ENCODE measurements at places on chromosomes 3 and 15.

- no peak for DNase-seq
Measured at GRCh38 chr3:1677576-1678156, 421.0 kb upstream of the CNTN4 start.

DNA sequence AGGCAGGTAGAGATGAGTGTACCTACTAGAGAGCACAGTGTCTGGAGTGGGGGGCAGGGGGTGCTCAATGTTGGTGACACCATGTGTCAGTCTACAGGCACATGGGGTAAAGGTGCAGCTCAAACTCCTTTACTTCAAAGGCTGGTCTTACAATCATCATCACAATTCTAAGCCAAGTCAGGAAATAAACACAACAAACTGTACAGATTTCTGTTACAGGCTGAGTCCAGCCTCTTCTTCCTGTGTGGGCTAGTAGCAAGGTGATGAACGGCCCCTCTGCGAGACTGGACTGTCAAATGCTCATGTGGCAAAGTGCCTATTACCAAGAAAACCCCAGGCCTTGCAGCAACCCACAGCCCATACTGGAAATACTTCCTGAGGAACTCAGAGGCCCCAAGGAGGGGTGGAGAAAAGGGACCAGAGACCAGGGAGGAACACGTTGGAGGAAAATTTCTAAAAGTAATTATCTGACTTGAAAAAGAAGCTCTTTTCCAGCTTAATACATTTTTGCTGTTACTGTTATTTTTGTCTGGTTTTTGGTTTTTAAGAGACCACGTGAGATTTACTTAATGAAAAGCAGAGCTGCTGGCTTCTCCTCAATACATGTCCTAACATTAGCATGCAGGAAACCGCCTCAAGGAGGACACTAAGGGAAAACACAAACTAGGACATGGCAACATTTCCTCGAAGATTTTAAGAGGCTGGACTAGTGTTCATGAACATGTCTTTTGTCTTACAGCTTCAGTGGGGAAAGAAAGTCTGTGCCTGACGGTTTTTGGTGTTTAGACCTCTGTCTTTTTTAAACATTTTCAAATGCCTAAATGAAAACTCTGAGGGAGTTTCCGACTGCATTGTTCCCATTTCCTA, 29.5 kb downstream of the TBC1D2B start:
- no peak for DNase-seq

DNA sequence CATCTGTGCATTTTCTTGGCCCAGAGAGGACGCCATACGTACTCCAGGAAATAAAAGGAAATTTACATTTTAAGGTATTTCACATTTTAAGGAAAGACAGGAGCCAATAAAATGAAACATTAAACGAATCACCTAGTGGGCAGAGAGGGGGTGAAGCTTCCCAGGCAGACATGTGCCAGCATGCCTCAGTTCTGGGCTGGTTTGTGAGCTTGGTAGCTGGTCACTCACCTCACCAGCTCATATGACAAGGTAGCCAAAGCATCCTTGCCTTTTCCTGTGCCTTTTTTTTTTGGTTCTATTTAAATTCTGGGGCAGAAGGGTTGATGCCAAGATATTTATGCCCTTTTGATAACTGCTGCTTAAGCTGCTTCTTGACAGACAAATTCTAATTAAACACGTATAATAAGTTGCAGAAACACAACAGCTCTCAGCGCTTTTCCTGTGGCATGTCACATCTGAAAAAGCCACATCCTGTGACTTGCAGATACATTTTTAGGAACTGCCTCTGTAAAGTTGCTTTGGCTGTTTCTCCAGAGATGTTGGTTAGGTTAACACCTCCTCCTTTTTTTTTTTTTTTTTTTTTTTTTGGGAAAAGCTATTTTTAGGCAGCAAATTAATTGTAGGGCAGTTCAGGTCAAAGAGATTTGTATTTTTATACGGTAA, 218.6 kb downstream of the PDCD6IP start:
- DNase-seq, result peak; percentile 35

DNA sequence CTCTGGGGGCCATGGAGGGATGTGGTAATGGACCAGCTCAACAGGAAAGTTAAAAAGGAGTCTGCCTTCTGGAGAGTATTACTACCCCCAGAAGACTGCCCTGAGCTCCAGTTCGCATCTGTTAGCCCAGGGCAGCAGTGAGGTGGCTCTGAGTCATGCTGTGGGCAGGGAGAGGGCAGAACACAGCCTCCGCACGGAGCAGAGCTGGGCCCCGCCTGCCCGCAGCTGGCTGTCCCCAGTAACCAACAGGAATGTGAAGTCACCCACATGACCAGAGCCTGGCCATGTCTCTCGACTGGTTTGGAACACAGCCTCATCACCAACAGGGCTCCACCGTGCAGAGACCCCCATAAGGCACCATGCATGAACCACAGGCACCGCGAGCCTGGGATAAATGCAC, 62.1 kb downstream of the CYFIP1 start:
- no peak for DNase-seq

DNA sequence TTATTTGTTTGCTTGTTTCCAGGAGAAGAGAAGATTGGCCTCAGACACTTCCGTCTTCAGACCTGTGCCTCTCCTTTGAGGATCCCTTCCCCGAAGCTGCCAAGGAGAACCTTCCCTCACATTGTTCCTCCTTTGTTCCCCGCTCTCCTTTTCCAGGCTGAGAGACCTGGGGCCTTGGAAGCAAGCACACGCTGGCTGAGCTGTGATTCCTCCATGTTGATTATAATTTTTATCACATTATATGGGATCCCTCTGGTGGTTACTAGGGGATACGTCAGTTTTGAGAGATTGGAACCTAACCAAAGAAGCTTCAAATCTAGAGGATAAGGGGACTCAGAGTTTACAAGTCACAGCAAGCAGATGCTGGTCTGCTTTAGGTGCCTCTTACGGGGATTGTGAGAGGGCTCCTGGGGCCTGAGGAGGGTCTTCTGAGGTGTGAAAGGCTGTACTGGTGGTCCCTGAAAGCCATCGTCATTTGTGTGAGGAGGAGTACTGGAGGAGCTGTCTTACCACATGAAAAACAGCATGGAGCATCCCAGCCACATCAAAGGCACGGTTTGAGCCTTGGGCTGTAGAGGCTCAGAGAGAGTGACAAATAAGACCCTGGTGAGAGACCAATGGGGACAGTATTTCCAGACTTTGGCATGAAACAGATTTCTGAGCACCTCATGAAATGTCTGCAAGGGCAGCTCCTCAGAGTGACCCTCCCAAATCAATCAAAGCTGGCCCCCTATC, 760.1 kb upstream of the CFAP20DC start:
- no peak for DNase-seq

DNA sequence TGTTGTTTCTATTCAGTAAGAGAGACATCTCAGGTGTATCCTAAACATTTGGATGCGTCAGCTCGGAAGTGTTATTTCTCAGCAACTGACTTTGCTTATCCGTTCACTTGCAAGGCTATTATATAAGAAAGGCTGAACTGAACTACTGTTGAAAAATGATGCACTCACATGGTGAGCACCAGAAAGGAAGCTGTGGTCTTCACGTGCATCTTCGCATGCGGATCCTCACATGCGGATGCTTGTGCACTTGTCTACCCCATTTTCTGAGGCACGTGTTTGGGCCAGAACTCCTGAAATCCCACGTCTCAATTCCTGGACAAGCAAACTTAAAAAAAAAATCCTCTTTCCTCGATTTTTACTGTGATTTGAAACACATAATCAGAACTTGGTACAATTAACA, 63.2 kb downstream of the PDZRN3 start:
- no peak for DNase-seq

DNA sequence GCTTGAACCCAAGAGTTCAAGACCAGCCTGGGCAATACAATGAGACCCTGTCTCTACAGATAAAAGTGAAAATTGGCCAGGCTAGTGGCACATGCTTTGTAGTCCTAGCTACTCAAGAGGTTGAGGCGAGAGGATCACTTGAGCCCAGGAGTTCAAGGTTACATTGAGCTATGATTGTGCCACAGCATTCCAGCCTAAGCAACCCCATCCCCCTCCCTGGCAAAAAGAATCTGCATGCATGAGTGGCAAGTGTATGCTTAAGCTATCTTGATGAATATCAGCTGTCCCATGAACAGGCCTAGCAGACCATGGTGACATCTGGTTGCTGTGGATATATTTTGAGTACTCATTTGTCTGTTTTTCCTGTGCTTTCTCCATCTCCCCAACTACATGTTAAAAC, 4.7 kb downstream of the ATRIP start:
- DNase-seq, result no peak

- no peak for DNase-seq
Measured at GRCh38 chr3:134081211-134081610, 51.5 kb upstream of the SLCO2A1 start.

GRCh38 chr3:192917028-192917403, 640 bp downstream of the MB21D2 start:
- peak; percentile 20 for DNase-seq

DNA sequence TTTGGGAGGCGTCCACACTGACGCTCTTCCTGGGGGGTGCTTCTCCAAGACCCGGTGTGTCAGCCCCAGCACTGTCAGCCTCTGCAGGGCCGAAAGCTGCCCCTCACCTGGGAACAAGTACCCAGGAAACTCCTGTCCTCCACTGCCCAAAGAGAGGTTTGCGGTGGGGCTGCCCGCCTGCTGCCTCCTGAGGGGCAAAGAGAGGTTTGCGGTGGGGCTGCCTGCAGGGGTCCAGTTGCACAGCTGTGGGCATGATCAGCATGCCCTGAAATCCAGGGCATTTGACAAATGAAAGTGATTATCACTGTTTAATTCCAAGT, 15.1 kb upstream of the SNRPA1 start:
- DNase-seq, result no peak

- DNase-seq, result no peak
Measured at GRCh38 chr3:140199743-140200142, 264.8 kb downstream of the CLSTN2 start.

DNA sequence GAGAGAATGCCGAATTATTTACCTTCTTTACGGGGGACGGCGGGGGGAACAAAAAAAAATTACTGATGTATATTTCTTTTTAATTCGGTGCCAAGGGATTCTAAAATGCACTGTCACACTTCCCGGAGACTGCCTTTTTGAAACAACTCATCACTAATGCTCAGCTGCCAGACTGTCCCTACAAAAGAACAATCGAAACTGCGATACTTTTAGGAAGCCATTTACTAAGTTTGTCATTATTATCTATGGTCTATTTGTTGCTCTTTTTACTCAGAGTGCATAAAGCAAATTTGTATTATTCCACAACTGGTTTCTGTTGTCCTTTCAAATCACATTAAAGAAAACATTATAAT, 60.8 kb downstream of the TM4SF4 start:
- no peak for DNase-seq

- DNase-seq, result peak; percentile 59
Measured at GRCh38 chr3:170180079-170180907, 1.2 kb downstream of the PHC3 start.

- DNase-seq, result no peak
Measured at GRCh38 chr3:194508491-194509453, 22.0 kb upstream of the ATP13A3 start.

DNA sequence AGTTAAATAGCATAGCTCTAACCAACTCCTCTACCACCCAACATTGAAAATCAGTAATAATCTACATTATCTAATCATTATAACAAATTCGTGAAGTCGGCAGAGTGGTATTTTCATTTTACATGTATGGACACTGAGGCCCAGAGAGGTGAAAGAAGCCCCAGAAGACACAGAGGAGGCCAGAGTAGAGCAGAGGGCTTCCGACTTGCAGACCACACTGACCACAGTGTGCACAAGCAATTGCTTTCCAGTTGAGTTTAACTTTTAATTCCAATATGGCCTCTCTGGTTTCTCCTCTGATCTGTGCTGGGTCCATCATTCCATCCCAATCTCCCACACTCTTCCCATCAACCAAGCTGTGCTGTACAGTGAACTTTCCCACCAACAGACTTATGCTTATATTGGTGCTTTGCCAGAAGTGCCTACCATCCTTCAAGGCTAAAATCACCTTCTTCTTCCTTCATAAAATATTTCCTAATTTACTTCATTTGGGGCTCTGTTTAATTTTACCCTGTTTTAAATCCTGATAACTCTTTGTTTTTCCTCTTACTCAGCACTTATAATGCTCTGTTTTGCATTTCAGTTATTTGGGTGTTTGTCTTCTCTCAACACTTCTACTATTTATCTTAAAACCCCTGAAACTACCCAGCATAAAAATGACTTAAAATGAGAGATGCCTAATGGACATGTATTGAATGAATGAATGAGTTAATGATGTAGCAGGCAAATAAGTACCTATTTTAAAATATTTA, 81.8 kb upstream of the TNFSF10 start:
- DNase-seq, result no peak

- DNase-seq, result no peak
Measured at GRCh38 chr3:129399895-129400357, 28.5 kb downstream of the EFCAB12 start.

DNA sequence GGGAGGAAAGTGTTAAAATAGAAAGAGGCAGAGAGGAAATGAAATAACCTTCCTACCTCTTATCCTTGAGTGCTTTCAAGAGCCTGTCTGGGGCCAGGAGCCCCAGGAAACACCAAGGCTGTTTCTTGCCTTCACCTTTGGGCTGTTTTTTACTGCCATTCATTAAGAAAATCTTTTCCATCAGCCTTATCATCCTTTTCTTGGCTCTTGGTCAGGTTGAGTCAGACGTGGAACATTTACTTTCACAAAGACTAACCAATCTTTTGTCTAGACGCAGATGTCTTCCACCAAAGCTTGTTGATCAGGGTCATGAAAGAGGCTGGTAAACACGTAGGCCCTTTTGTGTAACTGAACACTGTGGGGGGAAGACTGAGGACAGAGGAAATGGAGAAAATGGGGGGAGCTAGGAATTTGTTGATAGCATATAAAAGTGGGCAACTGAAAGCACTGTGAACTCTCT, 151.0 kb upstream of the THBS1 start:
- no peak for DNase-seq

GRCh38 chr15:92467245-92467644, 73.6 kb downstream of the ST8SIA2 start:
- DNase-seq, result no peak

DNA sequence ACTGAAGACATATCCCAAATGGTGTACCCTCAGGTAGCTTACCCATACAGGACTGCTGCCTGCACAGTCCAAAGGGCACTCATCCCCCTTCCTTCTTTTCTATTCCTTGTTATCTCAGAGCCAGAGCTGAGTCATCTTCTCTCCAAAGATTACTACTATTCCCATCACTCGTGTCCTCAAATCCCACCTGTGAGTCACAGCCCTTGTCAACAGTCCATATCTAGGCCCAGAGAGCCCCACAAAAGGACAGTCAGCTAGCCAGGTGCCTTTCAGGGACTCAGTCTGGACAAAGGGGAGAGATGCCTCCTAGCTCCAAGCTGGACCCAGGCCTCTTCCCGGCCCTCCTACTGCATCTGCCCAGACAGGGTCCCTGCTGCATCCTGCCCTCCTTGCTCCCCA, 11.0 kb downstream of the PARP16 start:
- no peak for DNase-seq

- no peak for DNase-seq
Measured at GRCh38 chr3:89795506-89795905, 688.1 kb downstream of the EPHA3 start.

GRCh38 chr3:149790268-149790667, 2.1 kb downstream of the ANKUB1 start:
- DNase-seq, result no peak
